ENCODE measurements at places on chromosomes 7 and 10.

- DNase-seq, result no peak
Observed at GRCh38 chr7:91330191-91330808, 66.1 kb downstream of the FZD1 start.

- DNase-seq, result no peak
Observed at GRCh38 chr10:79941585-79942210, 7.2 kb downstream of the SFTPD start.

GRCh38 chr10:99765672-99766301 lies 16.7 kb upstream of the ABCC2 start:
- DNase-seq, result no peak

- DNase-seq, result no peak
Observed at GRCh38 chr10:6062101-6062771, at the start of gene IL2RA. Gene IL2RA, minus strand, starts transcription at chr10:6062367. Its CDS starts 216 bp downstream, at chr10:6062151.

DNA sequence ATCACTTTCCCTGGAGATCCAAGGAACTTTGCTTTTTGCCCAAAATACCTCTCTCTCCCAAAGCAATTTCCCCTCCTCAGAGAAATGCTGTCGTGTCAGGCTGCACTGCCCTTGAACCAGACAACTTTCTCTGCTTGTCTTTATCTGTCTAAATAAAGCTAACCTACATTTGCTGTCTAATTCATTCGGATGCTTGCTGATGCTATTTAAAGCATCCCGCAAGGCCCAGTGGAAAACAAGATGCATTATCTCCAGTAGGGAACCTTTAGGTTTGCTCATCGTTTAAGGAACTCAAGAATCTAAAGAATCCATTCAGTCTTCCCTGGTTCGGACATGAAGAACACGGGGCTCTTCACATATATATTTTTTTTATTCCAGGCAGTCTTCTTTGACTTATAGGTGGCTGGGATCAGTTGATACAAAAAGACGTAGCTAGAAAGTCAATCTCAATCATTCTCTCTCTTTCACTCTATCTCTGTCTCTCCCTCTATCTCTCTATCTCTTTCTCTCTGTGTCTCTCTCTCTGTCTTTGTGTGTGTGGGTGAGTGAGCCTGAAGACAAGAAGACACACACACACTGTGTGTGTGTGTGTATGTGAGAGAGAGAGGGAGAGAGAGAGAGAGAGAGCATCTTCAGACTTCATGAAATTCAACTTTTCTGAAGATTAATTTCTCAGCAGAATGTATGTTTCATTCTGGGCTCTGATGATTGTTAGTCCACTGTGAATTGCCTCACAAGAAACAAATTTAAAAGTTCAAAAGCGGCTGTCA lies 92.8 kb upstream of the MKLN1 start:
- DNase-seq, result no peak

DNA sequence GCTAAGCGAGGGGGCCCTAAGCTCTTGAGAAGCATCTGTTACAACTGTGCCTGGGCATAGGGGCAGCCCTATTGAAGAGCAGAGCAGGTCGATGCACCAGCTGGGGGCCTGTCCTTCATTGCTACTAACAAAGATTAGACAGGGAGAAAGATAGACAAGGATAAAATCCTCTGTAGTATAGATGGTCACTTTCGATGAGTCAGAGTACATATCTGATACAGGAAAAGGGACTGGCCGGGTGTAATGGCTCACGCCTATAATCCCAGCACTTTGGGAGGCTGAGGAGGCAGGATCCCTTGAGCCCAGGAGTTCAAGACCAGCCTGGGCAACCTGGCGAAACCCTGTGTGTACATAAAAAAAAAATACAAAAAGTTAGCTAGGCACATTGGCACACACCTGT lies 13.6 kb downstream of the OPTN start:
- DNase-seq, result no peak

- DNase-seq, result no peak
Observed at GRCh38 chr7:15798081-15798480, 111.6 kb upstream of the MEOX2 start.

- no peak for DNase-seq
Observed at GRCh38 chr10:27258838-27259812, 18.5 kb upstream of the ACBD5 start.

DNA sequence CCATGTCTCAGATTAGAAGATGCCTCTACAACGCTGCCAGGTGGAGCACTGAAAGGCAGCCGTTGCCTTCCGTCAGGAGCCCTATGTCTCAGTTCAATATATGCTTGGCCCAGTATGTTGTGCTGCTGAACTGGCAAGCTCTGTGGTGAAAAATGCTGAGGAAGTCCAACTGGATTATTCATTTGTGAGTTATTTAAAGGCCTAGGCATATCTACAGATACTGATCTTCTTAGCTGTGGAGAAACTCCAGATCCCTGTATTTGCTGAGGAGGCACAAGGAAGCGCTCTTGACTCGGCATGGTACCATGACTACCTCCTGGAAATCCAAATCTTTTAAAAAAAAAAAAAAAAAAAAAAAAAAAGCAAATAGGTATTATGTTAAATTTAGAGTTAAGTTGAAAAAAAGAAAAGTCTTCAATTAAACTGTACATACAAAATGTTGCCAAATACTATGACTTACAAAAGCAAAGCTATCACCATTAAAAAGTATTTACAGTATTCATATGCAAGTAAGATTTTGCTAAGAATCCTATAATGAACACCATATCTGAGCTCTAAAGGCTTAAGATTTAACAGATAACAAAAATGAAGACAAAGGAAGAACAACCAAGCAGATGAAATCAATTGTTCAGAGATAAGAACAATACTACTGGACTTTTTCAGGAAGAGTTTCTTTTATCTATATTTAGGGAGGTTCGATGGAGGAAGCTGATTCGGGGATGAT lies 152.4 kb downstream of the GALNT11 start:
- no peak for DNase-seq

GRCh38 chr10:43199088-43199683 lies 60.9 kb downstream of the CSGALNACT2 start:
- DNase-seq, result no peak

All from cerebellum (tissue), 4 donors.